ENCODE measurements at places on chromosomes 7 and 10.
A peak's percentile ranks its signal among the peaks of the same experiment; 100 is the strongest.

GRCh38 chr10:67782530-67782929 lies 55.5 kb downstream of the DNAJC12 start:
- DNase-seq: no peak

DNA sequence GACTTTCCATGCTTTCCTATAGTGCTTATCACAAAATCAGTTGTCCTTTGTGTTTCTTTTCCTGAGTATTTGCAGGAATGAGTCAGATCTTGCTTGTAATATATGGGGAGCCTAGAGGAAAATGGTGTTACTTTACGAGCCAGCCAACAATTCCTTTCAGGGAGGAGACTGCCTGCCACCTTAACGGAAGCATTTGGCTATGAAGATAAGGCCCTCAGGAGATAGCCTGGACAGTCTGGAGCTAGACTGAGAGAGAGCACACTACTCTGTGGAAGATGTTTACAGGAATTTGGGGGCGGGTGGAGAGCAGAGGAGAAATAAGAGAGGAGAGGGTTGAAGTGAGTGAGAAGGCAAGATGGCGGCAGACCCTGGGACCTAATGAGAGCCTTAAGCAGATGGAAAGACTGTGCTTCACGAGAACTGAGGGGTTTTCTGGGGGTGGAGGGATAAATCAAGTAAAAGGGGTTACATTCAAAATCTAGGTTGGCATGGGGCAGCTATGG lies 126.3 kb downstream of the SNX10 start:
- DNase-seq: no peak

GRCh38 chr10:17199351-17199804 lies 2.1 kb downstream of the TRDMT1 start:
- peak; percentile 51 for DNase-seq

GRCh38 chr7:157703534-157704195 lies 366.9 kb downstream of the DNAJB6 start:
- no peak for DNase-seq

DNA sequence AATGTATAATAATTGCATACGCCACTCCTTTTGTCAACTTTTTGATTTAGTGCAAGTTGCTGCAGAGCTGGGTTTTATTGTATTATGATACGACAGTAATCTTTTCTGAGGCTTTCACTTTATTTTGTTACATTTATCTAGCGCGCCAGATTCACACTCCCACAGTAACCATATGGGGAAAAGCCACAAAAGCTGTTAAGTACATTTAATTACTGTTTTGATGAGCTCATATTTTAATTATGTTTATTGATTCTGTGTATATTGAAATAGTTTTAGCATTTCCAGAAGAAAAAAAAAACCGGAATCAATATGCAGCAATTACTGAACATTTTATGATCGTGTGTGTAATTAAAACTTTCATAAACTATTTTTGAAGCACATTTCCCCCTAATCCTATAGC lies 118.5 kb downstream of the RAB11FIP2 start:
- DNase-seq: no peak

DNA sequence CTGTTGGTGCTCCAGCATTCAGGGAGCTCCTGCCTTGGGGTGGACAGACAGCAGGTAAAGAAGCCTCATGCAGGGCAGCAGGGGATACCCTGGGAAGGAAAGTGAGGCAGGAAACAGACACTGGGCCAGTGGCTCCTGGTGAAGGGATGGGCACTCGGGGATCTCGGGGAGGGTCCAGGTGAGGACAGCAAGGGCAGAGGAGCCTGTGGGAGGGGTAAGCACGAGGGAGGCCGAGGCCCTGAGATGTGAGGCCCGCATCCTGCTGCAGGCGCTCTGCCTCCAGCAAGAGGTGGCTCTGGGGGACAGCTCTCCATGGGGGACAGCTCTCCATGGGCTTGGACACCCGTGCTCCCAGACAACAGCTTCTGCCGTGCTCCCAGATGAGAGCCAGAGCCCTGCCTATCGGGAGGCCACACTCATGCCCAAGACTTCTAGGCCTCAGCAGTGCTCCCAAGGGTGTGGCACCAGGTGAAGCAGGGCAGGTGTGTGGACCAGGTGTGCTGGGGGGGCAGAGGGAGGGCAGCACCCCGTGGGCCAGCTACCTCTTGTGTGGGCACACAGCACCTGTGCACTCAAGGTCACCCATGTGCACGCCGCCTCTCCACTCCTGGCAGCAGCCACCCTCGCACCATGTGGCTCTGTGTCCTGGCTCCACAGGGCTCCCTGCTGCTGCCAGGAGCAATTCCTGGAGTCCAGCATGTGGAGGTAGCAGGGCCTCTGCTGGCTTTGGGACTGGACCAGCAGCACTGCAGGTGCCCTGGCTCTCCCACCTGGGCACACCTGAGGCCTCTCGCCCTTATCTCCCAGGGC lies 93.6 kb upstream of the INSIG1 start:
- DNase-seq: no peak

- peak; percentile 89 for DNase-seq
Observed at GRCh38 chr10:79149662-79150443, 81.1 kb downstream of the ZMIZ1 start.

GRCh38 chr7:96596120-96596826 lies 113.4 kb downstream of the SEM1 start:
- DNase-seq: no peak

GRCh38 chr7:28362812-28363211 lies 49.5 kb upstream of the CREB5 start:
- DNase-seq: no peak

DNA sequence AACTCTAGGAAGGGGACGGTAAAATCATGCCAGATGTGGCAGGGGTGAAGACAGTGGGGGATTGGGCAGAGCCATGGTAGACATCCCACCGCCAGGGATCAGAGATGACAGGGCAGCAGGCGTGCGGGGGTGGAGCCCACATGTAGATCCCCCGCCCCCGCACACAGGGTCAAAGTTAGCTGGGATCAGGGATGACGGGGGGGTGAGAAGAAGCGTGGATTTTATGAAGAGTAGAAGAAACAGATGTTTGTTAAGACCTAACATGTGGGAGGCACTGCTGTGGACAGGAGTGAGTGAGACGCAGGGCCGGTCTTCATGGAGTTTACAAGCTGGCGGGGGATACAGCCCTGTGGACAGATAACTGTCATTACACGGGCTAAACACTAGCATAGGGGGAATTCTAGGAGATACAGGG lies 154.0 kb upstream of the KLF14 start:
- peak; percentile 38 for DNase-seq

DNA sequence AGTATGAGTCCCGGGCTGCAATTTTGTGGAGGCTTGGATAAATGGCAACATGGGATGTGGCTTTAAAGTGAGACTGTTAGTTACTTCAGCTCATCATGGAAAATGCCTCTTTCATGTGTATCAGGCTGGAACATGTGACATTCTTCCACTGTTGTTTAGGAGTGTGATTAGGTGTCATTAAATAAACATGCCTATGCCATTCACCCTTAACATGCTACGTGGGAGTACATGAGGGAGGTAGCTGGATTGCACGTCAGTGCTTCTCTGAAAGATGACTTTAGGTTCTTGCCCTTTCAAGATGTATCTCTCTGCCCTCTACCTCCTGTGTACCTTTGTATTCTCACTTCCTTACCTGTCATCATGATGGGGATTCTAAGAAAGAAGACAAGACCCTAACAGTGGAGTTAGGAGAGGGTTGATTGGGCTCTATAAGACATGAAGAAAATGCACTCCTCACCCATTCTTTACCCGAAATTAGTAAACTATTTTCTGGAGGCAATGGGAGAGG lies 8.9 kb downstream of the AKR1E2 start:
- DNase-seq: no peak

DNA sequence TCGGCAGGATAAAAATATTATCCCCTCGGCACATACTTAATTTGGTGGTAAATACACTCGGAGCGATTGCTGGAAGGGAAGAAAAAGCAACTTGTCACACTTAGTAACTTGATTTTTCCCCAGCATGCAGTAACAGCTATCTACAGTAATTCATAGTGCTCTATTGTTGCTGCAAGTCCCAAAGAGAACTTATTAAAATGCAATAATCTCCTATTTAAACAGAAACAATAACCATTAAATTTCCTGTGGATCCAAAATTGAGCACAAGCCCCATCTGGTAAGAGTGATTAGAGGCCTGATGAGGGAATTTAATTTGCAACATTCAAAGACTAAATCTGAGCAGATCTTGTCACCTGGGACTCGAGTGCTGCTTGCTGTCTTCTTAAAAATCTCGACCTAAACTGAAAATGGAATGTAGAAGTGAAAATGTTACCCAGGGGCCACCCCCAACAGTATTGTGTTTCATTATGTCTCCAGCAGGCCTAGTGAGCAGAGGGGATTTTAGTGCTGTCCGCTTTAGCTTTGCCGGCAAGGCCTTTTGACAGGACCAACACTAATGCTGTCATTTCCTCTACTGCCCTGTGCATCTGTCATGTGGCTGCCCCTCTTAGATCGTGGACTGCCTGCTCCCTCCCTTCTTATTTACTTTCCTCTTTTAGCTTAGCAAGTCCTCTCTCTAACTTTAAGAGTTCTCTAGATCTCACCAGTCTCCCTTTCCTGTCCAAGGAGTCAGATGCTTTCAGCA lies 639.7 kb downstream of the AUTS2 start:
- DNase-seq: no peak

DNA sequence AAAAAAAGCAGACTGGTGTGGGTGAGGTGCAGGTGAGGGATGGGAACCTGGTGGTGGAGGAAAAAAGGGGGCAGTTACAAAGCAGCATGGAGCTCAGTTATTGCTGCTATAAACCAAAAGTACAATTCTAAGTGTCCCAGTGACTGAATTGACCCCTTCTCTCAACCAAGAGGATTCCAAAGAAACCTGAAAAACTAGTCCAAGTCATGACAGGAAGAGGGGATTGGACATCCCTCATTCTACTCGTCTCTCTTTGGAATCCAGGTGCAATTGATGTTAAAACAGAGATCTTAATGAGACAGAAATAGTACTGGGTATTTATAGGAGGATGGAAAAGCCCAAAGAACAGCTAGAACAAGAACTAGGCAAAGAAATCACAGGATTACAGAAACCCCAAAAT lies 322.3 kb upstream of the IGFBP3 start:
- DNase-seq: no peak

GRCh38 chr10:75250934-75251333 lies 15.2 kb upstream of the COMTD1 start:
- DNase-seq: no peak

DNA sequence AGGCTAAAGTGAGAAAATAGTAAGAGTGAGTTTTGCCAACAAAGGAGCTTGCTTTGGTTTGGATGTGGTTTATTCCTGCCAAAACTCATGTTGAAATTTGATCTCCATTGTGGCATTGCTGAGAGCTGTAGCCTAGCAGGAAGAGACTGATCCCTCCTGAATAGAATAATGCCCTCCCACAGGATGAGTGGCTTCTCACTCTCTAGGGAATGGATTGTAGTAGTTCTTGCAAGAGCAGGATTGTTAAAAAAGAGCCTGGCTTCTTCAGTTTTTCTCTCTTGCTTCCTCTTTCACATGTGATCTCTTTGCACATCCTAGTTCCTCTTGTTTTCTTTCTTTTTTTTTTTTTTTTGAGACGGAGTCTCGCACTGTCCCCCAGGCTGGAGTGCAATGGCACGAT lies 34.4 kb downstream of the ASAH2 start:
- DNase-seq: peak; percentile 30

DNA sequence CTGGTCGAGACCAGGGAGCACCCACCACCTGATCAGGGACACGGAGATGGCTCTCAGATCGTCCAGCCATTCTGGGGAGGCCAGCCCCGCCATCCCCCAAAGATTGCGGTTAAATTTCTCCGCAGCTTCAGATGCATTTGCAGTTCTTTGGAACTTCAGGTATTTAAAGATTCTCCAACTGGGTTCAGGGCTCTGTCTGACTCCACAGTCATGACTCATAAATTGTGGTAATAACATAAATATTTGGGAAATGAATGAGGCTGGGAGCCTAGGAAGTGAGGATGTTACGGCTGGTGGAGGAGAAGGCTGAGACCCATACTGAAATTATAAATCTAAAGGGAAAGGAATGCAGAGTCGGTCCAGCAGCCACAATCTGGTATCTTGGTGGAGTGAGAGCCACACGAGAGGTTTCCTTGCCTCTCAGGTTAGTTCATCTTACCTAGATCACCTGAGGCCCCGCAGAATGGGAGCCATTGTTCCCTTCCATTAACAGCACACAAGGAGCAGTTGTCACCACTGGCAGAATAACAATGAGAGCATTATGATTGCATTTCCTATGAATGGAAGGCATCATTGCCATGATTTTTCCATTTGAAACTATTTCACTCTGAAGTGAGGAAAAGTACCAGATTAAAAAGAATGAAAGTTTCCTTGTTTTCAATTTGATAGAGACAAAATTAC lies 26.7 kb upstream of the DNAJB6 start:
- DNase-seq: peak; percentile 99

DNA sequence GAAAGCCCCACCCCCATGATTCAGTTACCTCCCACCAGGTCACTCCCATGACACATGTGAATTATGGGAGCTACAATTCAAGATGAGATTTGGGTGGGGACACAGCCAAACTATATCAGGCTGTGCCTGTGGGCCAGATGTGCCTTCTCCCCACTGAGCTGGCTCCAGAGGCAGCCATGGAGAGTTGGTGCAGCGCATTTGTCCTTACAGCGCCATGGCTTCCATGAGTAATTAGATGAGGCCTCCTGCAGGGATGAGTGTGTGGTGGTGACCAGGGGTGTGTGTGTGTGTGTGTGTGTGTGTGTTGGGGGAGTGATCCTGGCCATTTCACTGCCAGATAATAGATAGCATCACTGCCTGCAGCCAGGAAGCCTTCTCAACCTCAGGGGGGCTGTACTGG lies 94.6 kb downstream of the FANK1 start:
- DNase-seq: no peak

DNA sequence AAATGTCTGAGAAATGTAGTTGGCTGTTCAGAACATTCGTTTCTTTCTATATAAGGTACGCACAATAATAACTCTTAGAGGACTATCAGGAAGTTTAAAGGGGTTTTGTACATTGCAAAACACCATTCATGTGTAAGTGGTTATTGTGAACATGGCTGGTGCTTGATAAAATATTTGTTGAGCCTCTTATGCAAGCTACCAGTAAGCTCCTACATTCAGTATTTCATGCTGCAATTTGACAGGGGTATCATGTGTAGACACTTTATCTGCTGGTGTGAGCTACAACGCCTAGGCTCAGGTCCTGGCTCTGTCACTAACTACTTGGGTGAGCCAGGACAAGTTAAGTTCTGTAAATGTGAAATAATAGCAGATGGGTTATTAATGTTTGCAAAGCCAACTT lies 75.5 kb downstream of the MAP3K8 start:
- DNase-seq: no peak

DNA sequence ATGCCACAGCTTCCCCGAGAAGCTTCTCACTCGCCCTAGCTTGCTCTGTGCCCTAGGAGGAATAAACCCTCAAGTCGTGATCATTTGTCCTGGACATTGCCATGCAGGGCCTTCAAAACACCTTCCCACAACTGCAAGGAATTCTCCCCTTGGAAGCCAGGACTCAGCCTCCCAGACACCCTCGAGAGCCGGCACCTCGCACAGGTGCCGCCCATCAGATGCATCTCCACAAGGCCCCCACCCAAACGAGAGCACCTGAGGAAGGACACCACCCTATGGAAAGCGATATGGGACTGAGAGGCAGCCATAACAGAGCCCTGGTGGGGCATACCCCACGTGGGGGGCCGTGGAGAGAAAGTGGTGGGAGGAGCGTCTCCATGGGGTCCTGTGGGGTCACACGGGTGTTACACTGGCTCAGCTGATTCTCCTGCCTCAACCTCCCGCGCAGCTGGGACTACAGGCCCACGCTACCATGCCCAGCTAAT lies 77.6 kb upstream of the FOXK1 start:
- DNase-seq: no peak

GRCh38 chr10:113788604-113789083 lies 37.2 kb downstream of the PLEKHS1 start:
- peak; percentile 95 for DNase-seq

Measured in fibroblast of skin of back (primary cell).